ENCODE measurements at places on chromosomes 3 and 15. TPM values are rescaled to one million over a fixed set of nuclear protein-coding genes. Genes with fewer than 3 reads are reported as not detected.

Gene MOBP
- not detected for total RNA-seq

GRCh38 chr3:197239857-197240256 is 58.6 kb downstream of the DLG1 start:
- DNase-seq, result no peak

Gene ADGRG7
- not detected for total RNA-seq

Gene PTH1R
- 4.9 TPM for total RNA-seq

DNA sequence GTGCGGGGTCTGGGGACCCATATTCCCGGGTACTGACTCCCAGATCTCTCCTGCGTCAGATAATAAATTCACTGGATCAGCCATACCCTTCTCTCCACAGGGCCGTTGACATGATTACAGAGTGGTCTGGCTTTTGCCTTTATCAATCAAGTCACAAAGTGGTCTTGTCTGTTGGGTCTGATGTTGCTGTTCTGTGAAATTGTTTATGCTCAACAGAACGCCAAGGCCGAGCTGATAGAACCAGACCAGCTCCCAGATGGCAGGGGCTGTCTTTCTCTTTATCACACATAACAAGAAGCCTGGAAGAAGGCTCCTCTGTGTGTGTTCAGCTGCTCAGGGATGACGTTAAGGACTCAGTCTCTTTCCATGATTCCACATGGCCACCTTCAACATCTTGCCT is 751 bp upstream of the DCLK3 start:
- DNase-seq, result no peak

Gene PYGO1
- 14.7 TPM for total RNA-seq

DNA sequence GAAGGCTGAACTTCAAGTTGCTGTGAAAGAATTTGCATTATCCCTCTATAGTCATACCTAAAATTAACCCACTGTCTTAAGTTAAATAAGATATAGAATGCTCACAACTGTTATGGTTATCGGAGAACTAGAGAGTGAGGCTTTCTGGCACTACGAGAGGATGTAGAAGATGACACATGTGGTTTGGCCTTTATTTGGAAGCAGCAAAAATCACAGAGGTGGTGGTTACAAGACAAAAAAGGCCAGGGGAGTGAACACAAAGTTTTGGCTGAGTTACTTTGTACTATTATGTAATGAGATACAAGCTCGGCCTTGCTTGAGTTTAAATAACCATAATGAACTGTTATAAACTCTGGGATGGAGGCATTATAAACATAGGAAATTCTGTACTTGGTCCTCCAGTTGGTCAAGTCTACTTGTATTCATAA is 78.3 kb upstream of the ICE2 start:
- no peak for DNase-seq

Gene PDZRN3
- total RNA-seq, result not detected
